ENCODE measurements at places on chromosomes 7 and 10. TPM values are rescaled to one million over a fixed set of nuclear protein-coding genes. Genes with fewer than 3 reads are reported as not detected.

AKR1E2 gene
- total RNA-seq, result 1.8 TPM

MAGI2 gene
- 24.7 TPM for total RNA-seq

TM9SF3 gene
- 39.2 TPM for total RNA-seq

SAP25 gene
- total RNA-seq, result 1.5 TPM

KIF11 gene
- 19.9 TPM for total RNA-seq

PTCD1 gene
- 13.7 TPM for total RNA-seq

DMBT1 gene
- total RNA-seq, result not detected

PIP gene
- not detected for total RNA-seq

MCM10 gene
- total RNA-seq, result 4.8 TPM

NPY4R gene
- total RNA-seq, result 1.2 TPM

ITPRID1 gene
- not detected for total RNA-seq
